ENCODE measurements at places on chromosomes 7 and 10.

DNA sequence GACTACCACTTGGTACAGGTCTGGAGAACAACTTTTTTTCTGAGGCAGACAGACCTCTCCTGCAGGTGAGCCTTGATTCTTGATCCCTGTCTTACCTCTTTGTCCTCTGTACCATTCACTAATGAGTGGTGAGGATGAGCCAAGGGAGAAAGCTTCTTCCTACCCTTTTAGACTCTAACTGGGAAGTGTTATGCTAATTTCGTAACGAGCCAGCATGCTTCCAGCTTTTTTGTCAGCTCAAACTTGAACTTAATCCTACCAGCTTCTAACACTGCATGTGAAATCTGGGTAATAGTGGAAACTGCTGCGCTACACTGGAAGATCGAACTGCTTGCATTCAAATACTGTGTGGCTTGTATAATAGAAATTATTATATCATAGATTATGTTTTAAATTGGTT lies 87.0 kb downstream of the NEUROD6 start:
- DNase-seq: no peak

DNA sequence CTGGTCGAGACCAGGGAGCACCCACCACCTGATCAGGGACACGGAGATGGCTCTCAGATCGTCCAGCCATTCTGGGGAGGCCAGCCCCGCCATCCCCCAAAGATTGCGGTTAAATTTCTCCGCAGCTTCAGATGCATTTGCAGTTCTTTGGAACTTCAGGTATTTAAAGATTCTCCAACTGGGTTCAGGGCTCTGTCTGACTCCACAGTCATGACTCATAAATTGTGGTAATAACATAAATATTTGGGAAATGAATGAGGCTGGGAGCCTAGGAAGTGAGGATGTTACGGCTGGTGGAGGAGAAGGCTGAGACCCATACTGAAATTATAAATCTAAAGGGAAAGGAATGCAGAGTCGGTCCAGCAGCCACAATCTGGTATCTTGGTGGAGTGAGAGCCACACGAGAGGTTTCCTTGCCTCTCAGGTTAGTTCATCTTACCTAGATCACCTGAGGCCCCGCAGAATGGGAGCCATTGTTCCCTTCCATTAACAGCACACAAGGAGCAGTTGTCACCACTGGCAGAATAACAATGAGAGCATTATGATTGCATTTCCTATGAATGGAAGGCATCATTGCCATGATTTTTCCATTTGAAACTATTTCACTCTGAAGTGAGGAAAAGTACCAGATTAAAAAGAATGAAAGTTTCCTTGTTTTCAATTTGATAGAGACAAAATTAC lies 26.7 kb upstream of the DNAJB6 start:
- no peak for DNase-seq

DNA sequence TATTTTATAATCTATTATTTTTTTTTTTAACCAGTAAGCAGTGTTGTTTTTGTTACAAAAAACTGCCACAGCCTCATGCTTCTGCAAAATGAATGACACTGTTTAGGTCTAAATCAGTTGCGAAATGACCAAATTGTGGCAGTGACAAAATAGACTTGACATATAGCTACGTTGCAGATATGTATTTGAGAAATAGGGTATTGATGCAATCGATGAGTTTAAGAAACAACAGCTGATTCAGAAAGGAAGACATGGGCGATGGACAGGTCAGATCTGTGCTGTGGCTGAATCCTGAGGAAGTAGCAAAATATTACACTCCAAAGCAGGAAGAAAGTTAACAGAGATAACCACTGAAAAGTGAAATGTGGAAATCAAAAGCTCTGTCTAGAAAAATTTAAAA lies 89.0 kb upstream of the STEAP4 start:
- DNase-seq: no peak

DNA sequence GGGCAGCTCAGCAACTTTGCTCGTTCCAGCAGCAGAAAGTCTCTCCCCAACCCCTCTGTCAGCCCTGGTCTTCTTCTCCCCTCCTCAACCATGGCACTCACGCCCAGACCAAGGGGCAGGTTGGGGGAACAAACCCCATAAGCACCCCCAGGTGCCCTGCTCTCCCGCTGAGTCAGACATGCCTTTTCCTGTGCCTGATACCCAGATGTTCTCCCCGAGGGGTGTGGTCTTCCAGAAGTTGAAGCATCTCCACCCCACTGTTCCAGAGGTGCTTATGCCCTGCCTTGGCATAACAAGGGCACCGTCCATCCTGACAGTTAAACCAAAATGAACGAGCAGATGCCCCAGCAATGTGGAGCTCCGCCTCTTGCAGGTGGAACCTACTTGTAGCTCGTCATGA lies 67.1 kb downstream of the C10orf143 start:
- DNase-seq: no peak

DNA sequence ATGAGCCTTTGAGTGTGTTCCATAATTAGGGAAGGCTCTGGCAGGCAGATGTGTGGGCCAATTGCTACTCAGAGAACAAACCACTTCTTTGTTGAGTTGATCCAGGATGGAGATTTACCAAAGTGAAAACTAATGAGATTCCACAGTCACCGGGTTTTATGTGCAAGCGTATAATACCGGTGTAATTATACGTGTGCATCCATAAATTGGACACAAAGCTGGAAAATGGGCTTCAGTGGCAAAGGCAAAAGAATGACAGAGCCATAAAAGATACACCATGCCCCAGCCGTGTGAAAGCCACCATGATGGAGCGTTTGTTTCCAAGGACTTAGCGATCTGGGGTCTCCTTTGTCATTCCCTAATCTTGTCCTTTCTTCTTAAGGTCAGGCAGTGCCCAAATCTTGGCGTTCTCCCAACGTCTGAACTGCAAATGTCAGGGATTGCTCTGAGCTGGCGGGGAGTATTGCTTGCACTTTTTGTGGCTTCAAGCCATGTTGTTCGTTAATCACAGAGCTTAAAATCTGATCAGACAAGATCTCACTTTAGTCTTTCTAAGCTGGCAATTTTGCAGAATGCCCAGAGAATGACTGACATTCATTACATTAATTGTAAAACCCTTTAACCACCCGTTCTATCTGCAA lies 70.1 kb downstream of the NPTX2 start:
- DNase-seq: no peak

DNA sequence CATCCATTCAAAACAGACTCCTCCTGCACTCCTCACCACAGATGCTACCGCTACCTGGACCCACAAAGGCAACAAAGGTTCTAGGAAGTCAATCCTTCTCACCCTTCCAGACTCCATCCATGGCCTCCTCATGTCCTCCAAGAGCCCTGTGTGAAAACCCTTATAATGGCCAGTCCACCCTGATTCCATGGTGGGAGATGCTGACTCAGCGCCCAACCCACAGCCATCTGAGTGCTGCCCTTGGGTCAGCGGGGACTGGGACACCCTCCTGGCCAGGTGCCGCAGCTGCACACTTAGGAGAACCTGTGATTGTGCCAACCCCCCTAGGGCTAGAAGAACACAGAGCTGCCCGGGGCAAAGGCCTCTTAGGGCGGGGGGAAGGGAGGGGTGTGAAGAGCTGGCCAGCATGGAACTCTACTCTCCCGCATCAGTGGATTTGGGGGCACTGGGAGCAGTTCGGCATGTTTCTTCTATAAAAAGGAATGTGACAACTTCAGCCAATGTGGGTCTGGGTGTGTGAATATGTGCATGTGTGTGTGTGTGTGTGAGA lies 25.4 kb downstream of the TMEM273 start:
- no peak for DNase-seq

DNA sequence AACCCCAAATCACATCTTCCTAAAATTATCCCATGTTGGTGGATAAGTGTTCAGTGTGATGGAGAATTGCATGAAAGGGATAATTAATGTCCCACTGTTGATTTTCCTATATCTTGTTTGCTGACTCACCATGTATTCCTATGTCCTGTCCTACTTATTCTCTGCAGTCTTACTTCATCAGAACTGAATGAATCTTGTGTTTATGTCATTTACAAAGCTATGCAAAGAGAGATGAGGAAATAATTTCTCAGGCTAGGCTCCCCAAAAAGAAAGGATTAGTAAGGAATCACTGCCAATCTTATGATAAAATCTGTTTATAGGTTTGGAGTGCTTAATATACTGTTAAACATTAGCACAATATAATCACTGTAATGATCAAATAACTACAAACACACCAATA lies 360.8 kb downstream of the CRPPA start:
- DNase-seq: no peak

GRCh38 chr10:121648059-121648458 lies 49.8 kb upstream of the FGFR2 start:
- DNase-seq: no peak

DNA sequence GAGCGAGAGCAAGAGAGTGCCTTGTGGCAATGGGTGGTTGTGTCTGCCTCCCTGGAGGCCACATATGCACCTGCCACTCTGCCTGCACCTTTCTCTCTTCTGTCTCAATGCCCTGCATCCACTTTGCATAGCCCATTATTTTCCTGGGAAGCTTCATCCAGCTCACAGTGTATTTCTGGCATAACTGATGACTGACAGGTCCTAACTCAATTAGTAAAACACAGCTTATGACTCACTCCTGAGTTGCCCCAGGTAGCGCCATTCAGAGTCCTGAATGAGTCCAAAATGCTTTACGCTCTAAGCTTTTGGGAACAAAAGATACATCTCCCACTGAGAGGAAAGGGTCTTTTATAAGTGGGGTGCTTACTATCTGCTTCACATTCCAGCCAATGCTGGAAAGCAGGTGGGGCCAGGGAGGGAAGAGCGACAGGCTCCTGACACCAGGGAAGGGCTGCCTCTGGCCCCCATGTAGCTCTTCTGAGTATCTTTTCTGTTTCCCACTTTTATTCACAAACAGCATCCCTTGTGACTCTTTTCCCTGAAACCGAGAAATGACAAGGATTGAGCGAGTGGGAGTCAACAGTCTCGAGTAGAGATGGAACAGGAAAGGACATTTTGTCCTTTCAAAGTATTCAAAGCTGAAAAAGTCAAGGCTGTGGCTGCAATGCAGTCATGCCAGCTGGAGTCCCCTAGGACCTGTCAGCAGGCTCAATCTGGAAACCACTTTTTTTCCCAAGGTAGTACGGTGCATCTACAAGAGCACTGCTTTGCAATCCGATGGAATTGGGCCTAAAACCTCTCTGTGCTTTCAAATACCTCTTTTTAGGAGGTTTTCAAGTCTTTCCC lies 479.3 kb upstream of the PODXL start:
- no peak for DNase-seq

DNA sequence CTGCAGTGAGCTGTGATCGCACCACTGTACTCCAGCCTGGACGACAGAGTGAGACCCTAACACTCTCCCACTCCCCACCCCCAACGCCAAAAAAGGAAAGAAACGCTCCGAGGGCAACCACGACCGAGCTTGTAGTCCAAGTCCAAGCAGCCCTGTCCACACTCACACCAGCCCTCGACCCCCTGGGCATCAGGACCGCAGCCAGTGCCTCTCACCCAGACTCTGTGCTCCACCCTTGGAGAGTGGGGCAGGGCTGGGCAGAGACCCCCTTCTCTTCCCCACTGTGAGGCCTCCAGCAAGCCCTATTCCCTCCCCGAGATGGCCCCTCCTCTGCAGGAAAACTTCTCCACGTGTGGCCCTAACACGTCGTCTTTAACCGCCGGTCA lies 82.6 kb downstream of the FOXL3 start:
- DNase-seq: no peak

GRCh38 chr10:35127289-35127891 lies 744 bp downstream of the CREM start:
- DNase-seq: no peak

- DNase-seq: no peak
These were observed 245.8 kb downstream of the FRMD4A start for GRCh38 chr10:14084875-14085274.

- DNase-seq: peak; percentile 96
These were observed 529 bp upstream of the MEPCE start for GRCh38 chr7:100428967-100429636.

GRCh38 chr7:45035893-45036292 lies 35.9 kb downstream of the CCM2 start:
- no peak for DNase-seq

DNA sequence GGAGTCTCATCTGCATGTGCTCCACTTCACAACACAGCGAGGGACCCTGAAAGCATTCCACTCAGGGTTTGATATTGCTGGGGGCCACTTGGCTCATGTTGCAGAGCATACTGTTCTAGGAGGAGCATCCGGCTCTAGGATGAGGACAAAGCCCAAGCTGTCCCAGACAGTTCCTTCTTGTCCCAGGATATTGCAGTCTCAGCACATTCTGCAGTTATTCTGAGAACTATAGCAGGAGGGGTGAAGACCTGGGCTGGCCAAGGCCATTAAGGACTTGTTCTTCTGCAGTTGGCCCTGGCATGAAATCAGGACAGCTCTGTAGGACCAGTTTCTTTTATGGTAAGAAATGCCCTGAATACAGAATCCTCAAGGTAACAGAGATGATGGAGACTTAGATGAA lies 48.9 kb upstream of the C10orf120 start:
- no peak for DNase-seq

- DNase-seq: no peak
These were observed 64.1 kb downstream of the PTPRZ1 start for GRCh38 chr7:121936951-121937623.

DNA sequence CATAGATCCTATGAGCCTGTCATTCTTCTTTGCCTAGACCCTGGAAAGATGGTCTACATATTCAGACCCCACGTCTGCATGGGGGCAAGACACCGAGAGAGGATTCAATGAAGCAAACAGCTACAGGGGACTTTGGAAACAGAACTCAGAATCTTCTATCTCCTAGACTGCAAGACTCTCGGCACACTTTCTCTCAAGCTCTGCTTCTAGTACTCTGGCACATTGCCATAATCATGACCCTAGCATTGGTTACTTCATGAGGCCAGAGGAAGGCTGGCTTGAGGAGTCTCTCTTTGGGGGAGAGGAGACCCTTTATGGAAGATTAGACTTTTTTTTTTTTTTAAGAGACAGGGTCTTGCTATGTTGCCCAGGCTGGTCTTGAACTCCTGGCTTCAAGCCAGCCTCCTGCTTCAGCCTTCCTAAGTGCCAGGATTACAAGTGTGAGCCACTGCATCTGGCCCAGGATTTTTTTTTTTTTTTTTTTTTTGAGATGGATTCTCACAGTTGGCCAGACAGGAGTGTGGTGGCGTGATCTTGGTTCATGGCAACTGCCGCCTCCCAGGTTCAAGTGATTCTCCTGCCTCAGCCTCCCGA lies 20.7 kb downstream of the CCDC3 start:
- no peak for DNase-seq

DNA sequence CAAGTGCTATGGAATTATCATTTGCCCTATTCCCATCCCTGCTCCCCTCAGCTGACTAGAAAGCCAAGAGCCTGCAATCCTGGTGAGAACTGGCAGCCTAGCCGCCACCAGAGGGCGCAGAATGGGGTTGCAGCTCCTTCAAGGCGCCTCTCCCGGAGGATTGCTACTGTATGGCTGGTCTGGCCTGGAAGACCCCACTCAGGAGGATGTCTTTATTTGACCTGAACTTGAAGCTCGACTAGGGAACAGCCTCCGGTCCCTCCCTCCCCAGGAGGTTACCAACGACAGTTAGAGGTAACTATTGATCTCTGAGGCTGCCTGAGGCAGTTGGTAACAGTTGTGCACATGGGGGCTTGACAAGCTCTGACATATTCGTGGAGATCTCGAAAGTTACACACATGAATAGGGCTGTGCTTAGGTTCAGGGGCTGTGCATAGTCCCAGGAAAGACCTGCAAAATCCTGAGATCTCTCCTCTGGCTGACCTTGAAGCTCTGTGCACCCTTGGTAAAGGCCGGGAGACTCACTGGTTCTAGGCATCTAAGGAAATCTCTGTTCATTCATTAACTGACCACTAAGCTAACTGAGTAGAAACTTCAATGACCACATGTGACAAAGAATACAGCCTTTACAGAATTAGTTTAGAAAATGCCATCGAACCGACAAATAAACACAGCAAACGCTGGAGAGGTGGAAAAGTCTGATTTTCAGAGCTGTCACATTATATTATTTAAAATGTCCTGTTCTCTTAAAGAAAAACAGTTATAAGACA lies 65.7 kb downstream of the TSPAN12 start:
- DNase-seq: peak; percentile 51

GRCh38 chr7:84304407-84304806 lies 109.8 kb upstream of the SEMA3A start:
- no peak for DNase-seq
